ENCODE measurements at places on chromosomes 2 and 18.

DNA sequence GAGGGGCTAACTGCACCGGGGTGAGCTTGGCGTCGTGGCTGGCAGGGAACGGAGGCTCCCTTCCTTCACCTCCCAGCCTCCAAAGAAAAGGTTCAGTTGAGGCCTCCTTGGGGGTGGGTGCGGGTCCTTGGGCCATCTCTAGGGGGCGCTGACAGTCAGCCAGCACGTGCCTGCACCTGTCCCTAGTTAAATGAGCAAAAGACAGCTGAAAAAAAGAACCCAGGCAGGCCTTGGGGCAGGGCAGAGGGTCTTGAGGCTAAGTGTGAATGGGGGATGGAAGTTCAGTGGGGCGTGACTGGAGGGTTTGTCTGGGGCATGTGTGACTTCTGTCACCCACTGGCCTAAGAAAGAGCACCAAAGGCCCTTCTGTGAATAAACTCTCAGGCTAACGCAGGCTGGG lies 56.4 kb downstream of the ZFP36L2 start:
- no peak for DNase-seq

- DNase-seq = no peak
Measured at GRCh38 chr18:63999871-64000270, 30.0 kb downstream of the SERPINB8 start.

- DNase-seq = no peak
Measured at GRCh38 chr2:186590350-186590758, 498 bp downstream of the ITGAV start.

DNA sequence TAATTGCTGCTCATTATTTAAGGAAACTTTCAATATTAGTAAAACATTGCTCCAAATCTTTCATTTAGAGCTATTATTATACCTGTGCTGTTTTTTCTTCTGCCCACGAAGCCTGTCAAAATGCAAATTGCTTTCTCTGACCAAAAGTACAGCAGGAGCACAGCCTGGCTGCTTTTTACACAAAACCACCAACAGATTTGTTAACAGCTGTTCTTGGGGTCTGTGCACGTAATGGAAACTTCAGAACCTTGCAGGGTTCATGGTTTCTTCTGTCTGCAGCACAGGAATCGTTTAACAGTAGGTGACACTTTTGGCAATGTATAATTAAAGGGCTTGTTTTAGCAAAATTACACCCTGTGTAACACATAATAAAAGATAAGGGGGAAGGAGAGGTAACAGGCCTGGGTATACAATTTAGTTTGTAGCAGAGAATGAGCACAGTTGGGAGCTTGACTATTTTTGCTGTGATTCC lies 447.3 kb downstream of the KCNJ3 start:
- DNase-seq = no peak

DNA sequence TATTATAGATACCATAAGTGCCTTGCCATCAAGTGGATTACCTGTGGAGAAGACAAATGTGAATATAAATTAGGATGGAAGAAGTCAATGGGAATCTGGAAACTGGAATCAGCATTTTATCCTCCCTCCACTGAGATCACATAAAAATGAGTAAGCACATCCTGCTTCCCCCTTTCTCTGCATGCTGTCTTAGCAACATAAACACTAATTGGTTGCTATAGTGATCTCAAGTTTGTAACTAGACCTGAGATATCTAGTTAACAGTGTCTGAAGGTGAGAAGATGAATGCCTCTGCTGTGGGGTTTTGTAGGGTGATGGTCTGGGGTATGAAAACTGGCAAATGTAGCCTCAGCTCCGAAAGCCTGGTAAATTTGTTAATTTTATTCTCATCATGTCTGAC lies 1357.5 kb upstream of the CELF4 start:
- DNase-seq = no peak

DNA sequence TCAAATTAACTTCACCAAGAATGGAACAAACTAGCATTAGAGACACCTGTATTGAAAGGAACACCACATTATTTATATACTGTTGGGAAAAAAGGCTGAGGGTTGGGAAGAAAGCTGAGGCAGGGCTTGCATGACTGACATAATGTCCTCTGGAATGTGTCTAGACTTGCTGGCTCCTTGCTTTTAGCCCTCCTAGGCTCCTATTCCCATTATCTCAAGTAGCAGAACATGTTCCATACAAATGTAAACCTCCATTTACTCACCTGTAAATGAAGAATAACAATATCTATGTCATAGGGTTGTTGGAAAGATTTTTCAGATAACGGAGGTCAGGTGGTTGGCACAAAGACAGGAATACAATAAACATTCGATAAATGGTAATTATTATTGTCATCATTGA lies 976 bp upstream of the ACADL start:
- no peak for DNase-seq

DNA sequence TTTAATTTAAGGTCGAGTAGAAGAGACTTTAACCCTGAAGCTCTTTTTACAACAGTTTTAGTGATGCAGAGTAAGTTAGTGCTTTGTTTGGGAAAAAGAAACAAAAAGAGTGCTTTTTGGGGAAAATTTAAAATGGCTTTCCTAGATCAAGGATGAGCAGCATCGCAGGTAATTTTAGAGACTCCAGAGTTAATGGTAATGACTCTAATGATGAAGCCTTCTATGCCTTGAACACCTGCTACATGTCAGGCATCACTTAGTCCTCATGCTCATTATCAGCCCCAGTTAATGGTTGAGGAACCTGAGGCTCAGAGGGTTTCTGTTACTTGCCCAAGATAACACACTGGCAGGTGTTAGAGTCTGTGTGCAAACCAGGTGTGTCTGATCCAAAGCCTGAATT lies 167.8 kb downstream of the ACOXL start:
- DNase-seq = no peak

- no peak for DNase-seq
Measured at GRCh38 chr2:118593257-118593656, 254.2 kb downstream of the EN1 start.

Measured in esophagus squamous epithelium (tissue), 5 donors.